ENCODE measurements at places on chromosomes 13 and 19.

DNA sequence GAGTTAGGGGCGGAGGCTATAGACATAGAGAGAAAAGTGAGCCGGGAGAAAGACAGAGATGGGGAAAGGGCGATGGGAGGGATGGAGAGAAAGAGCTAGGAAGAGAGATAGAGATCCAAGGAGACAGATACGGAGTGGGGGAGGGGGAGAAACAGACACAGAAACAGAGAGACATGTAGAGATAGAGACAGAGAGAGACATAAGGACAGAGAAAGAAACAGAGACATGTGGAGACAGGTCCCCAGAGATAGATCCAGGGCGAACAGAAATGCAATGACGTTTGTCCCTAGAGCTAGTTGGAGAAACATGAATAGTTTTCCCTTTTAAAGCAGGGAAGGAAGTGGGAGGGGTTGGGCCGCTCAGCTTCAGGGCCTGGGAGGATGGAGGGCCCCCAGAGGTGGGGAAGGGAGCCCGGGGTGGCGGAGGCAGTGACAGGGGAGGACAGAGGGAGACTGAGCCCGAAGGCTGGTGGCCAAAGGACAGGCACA lies 4.6 kb downstream of the PPP1R14A start:
- no peak for DNase-seq

- peak; percentile 72 for DNase-seq
Observed at GRCh38 chr19:44748426-44749254, at the start of gene BCL3. Gene BCL3, plus strand, starts transcription at chr19:44748708. Its CDS starts 83 bp downstream, at chr19:44748791.

GRCh38 chr19:2336528-2337328 lies 8.2 kb downstream of the SPPL2B start:
- no peak for DNase-seq

DNA sequence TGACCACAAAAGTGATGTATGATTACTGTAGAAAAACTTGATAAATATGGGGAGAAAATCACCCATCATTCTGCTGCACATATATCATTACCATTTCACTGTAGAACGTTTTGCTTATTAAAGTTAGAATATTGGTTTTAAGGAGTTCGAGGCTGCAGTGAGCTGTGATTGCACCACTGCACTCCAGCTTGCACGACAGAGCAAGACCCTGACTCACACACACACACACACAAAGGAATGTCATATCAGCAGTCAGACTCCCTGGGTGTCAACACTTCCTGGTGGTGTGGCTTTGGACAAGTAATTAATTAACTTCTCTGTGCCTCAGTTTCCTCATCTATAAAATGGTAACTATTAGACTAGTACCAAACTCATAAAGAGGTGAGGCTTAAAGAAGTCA lies 11.3 kb upstream of the PNMA8A start:
- no peak for DNase-seq

DNA sequence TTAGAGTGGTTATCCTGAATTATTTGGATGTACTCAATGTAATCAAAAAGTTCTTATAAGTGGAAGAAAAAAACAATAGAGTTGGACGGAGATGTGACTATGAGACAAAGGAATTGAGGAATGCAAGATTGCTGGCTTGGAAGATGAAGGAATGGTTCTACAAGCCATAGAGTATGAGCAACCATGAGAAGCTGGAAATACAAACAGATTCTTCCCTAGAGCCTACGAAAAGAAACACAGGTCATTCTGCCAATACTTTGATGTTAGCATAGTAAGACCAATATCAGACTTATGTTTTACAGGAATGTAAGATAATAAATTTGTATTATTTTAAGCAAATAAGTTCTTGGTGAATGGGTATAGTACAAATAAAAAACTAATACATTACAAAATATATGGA lies 249.2 kb downstream of the DIAPH3 start:
- DNase-seq: no peak

GRCh38 chr19:2574971-2575630 lies 99.2 kb downstream of the GADD45B start:
- DNase-seq: no peak

- DNase-seq: no peak
Observed at GRCh38 chr13:33193428-33193974, 92.1 kb downstream of the STARD13 start.

GRCh38 chr13:21443171-21443570 lies 15.9 kb downstream of the ZDHHC20 start:
- DNase-seq: no peak

DNA sequence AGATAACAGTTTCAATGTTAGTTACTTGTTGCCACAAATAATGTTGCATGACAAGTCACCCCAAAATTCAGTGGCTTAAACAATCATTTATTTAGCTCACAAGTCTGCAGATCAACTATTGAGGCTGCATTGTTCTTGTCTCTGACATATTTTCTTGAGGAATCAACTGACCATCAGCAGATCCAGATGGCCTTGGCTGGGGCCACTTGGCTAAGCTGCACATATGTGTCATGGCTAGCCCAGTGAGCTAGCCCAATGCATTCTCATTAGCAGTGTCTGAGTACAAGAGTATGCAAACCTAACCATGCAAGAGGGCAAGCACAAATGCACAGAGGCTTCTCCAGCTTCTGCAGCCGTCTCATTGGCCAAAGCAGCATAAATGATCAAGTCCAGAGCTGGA lies 180.4 kb downstream of the DNAJC15 start:
- DNase-seq: no peak

- peak; percentile 91 for DNase-seq
Observed at GRCh38 chr13:111177081-111177711, 62.1 kb downstream of the ARHGEF7 start.

DNA sequence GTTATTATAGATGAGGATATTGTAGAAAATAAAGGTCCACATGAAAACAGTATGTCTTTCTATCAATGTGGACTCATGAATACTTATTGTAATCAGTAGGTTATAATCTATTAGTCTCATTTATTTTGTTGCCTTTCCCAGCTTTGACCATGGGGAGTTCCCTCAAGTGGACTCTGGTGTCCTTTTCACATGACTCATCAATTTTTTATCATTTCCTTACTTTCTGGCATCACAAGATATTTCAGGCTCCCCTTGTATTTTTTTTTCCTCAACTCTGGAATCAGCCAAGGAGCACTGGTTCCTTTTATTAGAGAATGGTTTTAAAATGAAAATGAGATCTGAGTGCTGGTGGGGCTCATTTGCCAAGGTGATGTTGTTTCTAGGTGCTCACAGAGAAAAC lies 63.4 kb upstream of the DIAPH3 start:
- no peak for DNase-seq

DNA sequence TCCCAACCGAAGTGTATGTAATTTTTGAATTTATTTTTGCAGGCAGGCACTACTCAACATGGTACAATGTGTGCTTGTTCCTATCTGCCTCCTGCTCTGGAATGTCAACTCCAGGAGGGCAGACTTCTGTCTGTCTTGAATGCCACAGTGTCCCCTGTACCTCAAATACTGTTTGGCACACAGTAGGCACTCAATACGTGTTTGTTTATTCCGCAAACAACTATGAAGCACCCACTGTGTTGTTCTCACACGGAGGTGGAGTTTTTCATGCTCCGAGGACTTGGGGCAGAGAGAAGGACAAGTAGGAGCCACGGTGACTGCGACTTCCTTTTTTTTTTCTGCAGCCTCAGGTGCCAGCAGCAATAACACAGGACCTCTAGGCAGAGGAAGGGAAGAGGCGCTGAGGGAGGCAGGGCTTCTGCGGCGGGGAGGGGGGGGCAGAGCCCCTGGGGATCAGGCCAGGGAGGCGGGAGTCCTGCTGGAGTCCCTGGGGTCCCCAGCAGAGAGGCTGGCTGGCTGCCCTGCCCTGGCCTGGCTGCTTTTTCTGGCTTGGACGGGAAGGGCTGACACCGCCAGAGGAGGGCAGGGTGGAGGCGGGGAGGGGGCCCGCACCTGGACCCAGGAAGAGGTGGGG lies 29.3 kb upstream of the TNFAIP8L1 start:
- DNase-seq: no peak

DNA sequence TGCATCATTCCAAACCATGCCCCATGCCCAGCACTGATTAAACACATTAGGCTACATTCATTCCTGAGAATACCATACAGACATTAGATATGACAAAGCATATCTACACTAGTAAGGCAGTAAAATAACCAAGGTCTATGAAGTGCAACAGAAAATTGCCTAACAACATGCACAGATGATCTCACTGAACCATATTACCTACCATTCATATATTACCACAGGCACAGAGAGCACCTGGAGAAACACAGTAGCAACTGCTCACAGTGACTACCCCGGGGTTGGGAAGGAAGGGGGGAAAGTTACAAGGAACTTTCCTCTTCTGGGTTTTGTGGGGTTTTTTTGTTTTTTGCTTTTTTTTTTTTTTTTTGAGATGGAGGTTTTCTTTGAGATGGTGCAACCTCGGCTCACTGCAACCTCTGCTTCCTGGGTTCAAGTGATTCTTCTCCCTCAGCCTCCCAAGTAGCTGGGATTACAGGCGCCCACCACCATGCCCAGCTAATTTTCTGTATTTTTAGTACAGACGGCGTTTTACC lies 669.6 kb downstream of the UQCRFS1 start:
- no peak for DNase-seq

DNA sequence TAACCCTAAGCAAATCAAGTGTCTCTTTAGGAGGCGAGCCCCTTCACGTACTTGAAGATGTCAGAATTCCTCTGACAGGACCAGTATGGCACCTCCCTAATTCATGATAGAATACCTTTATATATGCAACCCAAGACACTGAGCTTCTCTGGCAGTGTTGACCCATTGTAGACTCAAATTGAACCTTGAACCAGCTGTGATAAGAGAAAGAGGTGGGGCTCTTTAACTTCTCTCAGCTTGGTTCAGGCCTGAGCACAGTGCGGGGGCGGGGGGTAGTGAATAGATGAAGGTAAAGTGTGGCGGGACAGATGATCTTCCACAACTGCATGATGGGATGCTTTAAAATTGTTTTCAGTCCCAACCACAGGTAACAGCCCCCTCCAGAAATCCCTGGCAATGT lies 12.1 kb downstream of the MBNL2 start:
- DNase-seq: no peak

DNA sequence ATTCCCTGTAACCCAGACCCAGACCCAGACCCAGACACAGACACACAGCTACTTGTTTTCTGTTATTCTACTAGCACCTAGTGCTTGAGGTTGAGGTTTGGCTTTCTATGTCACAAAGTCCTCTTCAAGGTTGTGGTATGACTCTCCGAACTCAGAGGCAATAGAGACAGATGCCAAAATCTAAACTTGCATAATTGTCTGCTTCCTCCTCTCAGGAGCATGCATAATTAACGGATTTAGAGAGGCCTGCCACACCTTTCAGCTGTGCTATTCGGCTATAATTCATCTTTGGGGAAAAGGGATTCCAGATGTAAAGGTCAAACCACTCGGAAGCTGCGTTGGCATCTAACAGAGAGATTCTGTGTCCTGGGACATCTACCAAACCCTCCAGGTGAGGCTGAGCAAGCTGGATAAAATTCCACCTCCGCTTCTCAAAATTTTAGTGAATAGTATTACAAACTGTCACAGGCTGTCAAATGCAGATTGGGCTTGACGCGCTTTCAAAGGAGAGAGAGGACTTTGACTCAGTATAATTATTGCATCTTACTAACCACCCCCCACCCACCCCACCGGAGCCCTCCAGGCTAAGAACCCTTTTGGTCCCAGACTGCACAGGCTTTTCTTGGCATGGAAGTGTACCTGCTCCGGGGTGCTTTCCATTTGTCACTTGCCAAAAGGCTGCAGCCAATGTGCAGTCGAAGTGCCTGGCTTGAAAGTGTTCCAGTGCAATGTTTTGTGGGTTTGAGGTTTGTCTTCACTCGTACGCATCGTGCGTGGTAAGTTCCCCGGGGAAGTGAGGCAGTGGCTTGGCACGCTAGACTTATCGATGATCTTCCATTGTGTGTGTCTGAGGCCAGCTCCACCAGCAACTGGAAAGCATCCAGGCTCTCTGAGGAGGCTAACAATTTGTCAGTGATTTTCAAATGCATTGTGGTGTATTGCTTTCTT lies 194.1 kb downstream of the TDRD3 start:
- DNase-seq: no peak

DNA sequence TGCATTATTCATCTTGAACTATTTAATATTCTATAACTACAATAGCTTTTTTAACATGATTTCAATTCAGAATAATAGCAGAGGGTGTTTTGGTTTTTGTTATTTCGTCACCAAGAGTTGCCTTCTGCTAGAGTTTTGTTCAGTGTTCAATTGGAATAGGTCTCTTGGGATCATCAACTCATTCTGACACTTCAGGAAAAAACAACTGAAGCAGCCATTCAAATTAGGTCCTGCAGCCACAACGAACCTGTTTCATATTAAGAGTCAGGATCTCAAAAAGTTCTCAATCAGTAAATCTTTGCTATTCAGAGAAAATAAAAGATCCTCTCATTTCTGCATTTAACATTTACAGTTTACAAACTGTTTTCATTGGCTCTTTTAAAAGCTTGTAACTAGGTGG lies 2.4 kb upstream of the CHAMP1 start:
- DNase-seq: no peak

- DNase-seq: no peak
Observed at GRCh38 chr19:5595129-5595528, 27.4 kb upstream of the TINCR start.
